ENCODE measurements at places on chromosomes 6 and 20.

GRCh38 chr20:45752746-45753145 lies 30.6 kb downstream of the SPINT4 start:
- DNase-seq = no peak

GRCh38 chr6:6469074-6469473 lies 119.4 kb upstream of the LY86 start:
- DNase-seq = no peak

- DNase-seq = no peak
Measured at GRCh38 chr6:25024821-25025220, 89.1 kb upstream of the RIPOR2 start.

- DNase-seq = no peak
Measured at GRCh38 chr6:75296811-75297779, 12.5 kb upstream of the TMEM30A start.

- DNase-seq = no peak
Measured at GRCh38 chr20:46787991-46788762, 78.7 kb downstream of the SLC2A10 start.

- no peak for DNase-seq
Measured at GRCh38 chr6:5045416-5045815, 39.7 kb upstream of the PPP1R3G start.

DNA sequence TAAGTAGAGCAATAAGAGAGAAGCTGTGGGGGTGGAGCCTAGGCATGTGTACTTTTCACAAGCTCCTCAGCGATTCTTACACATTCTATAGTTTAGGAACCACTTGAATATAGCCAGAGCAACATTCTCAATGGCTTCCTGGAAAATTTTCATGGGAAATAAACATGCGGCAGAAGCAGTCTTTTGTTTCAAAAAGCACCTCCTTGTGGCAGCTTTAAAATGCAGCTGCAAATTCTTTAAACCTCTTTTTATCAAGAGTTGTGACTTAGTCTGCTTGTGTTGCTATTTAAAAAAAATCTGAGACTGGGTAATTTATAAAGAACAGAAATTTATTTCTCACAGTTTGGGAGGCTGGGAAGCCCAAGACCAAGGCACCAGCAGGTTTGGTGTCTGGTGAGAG lies 23.8 kb downstream of the NKX2-2 start:
- DNase-seq = no peak

DNA sequence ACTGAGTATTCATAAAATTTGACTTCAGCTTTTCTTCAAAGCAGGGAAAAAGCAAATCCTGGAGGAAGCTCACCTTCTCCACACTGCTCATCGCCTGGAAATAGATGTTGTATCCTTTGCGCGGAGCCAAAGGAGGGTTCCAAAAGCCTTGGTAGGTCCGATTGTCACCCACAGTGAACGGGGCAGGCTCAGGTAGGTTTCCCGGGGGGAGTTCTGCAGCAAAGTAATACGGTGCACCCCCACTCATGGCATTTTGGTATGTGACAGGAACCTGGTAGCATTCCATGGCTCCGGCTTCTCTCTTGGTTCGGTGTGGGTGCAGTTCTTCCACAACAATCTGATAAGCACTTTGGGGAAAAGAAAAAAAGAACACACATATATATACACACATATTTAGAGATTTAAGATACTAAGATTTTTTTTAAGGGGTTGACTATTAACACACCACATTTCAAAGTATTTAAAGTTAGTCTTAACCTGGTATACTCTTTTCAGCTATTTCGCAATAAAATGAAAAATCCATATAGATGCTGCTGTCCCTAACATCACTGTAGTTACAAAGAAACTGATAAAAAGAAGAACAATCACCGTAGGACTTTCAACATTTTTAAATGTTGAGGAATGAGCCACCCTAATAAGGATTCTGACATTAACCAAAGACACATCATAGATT lies 166.7 kb upstream of the THEMIS start:
- no peak for DNase-seq

GRCh38 chr20:53337390-53338101 lies 256.1 kb downstream of the ZNF217 start:
- DNase-seq = no peak

- DNase-seq = no peak
Measured at GRCh38 chr20:62940875-62941274, 2.9 kb downstream of the GID8 start.

- DNase-seq = no peak
Measured at GRCh38 chr20:17961587-17961940, 7.0 kb downstream of the SNX5 start.

DNA sequence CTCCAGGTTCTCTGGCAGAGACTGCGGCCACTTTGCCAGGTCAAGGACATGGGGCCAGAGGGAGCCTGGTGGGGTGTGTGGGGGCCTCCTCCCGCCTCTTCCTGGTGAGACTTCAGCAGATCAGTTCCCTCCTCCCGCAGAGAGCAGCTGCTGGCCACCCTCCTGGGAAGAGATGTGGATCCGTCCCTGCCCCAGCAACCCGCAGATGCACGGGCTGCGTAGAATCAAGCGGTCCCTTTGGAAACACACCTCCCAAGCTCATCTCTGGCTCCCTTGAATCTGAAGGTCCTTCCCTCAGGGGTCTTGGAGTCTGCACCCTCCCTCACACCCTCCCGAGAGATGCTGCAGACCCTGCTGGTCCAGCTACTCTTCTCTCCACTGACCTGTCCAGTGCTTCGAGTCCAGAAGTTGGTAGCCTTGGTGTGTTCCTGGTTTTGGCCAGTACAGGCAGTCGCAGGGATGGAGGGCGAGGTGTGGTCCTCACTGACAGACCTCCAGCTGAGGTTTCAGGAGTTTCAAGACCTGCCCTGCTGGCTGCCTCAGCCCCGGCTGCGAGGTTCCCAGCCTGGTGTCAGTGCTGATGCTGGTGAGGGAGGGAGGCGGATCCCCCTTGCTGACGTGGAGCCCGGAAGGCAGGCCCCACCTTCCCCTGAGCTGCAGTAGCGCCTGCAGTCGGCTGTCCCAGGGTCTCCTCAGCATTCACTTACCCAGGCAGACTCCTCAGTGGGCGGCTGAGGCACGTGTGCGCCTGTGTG lies at the start of gene NPBWR2:
TSS of gene NPBWR2 (minus strand) at position 585 of the 755 bp plus-strand sequence. CDS start 734 bp downstream, outside the sequence.
- no peak for DNase-seq

- no peak for DNase-seq
Measured at GRCh38 chr6:33414592-33415271, 3.2 kb downstream of the CUTA start.

GRCh38 chr6:89843070-89843469 lies 13.4 kb downstream of the CASP8AP2 start:
- no peak for DNase-seq

DNA sequence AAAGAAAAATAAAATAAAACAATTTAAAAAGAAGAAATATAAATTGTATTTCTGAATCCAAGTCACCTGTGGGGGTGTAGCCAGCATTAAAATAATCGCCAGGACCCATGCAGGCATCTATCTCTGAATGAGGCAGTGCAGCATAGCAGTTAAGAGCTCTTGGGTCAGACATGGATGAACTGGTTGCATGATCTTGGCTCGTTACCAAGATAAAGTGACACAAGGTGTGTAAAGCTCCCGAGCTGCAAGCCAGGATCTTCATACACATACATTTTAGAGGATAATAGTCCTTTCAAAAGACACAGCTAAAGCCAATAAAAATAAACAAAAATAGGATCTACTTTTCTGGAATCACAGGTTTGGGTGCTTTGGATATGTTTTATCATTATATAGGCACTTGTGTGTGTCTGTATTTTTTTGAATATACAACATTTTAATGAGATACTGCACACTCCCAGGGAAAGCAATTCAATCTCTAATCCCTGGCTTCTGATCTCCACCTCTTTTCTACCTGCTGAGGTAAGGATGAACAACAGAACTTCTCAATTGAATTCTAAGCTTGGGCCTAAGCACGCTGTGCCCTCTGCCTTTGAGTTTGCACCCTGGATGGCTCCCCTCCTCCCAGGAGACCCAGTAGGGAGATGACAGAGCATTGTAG lies 8.9 kb downstream of the TRIM10 start:
- DNase-seq = no peak

- DNase-seq = no peak
Measured at GRCh38 chr6:30557683-30557981, 537 bp downstream of the PRR3 start.

DNA sequence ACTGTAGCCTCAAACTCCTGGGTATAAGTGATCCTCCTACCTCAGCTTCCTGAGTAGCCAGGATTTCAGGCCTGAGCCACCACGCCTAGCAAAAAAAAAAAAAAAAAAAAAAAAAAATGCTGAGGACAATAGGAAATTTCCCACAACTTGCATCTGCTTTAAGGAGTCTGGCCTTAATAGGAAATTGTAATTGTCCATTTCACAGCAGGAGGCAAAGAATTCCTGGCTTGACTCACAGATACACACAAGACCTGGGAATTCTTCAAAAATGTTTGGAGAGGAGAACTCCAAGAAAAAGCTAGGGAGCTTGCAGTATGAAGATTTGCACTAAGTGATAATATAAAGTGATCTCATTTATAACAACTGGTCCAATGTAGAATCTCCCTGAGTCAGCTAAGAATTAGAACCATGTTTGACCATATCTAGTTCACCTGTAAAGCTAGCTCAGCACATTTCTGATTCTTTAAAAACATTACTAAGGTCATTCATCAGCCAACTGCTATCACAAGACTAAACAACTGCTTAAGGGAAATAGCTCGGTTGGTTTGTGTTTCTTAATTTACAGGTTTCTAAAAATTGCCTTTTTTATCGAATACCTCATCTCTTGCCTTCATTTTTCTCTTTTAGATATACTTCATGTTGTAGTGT lies 80.2 kb upstream of the SLC2A12 start:
- DNase-seq = no peak

GRCh38 chr20:4371623-4372251 lies 350.0 kb upstream of the PRND start:
- no peak for DNase-seq

DNA sequence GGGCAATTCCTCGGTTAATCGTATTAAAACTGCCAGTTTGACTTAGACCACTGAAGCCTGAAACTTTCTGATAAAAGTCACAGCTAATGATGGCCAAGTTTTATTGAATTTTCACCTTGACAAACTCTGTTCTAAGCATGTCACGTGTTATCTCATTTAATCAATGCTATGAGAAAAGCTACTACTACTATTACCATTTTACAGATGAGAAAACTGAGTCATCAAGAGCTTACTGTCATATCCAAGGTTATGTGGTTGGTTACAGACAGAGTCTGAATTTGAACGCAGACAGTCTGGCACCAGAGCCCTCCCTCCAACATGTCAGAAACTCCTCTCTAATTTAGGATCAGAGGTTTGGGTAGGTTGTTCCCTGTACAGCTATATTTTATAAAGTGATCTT lies 4.3 kb downstream of the FAXC start:
- no peak for DNase-seq

DNA sequence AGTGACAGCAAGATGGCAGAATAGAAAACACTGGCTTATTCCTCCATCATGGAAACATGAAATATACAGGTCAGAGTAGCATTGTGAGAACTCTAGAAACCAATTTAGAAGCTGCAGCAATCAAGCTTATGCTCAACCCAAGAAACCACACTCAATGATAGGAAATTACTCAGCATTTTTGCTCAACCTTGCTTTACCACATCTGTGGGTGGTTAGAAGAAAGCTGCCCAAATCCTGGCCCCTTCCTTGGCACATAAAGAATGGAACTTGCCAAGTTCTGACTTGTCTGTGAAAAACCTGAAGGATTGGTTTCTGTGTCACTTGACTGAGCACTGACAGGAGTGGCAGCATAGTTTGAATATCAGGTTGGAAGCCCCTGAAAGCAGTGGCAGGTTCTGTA lies 108.0 kb upstream of the MOCS1 start:
- no peak for DNase-seq

DNA sequence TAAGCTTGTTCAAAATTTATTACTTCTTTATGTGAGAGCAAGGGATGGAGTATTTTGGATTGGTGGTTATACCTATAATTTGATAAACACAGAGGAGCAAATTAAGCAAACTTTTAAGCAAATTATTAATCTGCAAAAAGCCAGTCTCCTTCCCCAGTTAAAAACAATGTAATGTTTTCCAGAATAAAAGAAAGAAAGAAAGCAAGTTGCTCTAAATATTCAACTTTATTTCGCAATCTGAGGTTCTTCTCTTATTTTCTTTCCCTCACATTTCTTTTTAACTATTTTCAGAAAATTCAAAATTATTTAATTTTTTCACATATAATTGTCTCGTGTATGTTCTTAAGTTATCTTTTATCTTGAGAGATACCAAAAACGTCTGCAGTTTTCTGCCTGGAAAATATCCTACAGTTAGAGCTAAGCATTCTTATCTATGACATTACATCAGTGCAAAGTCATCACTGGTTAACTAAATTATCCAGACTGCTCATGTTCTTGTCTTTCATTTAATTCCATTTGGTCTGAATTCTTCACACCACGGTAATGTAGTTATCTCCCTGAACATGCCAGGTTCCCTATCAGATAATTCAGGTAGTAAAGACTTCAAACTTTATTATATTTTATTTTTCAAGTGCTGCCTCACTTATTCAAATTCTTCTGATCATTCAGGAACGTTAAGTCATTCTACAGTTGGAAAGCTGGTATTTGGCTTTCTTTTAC lies 3.3 kb upstream of the CNKSR3 start:
- DNase-seq = no peak

- no peak for DNase-seq
Measured at GRCh38 chr6:151325075-151326050, 66.0 kb downstream of the ZBTB2 start.

DNA sequence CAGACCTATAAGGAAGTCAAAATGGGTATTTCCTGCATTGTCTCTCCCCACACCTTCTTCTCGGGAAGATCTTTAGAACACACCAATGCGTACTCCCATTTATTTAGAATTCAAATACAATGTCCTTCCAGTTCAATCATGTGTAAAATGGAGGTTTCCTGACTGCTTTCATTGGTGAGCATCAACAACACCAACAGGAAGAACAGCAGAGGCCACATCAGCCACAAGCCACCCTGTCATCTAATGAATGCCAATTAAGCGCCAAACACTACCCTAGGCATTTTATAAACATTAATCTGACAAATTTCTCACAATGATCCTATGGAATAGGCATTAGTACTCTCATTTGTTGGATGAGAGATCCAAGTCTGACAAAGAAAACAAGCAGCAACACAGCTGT lies 68.4 kb upstream of the SMLR1 start:
- no peak for DNase-seq

All from stimulated activated CD4-positive, alpha-beta T cell treated with anti-CD3 and anti-CD28 coated beads, TNF-alpha, amount 100 ng/mL, for 1 hour (primary cell).